HTR-8/SVneo (cell line): ENCODE measurements at places on chromosomes 13 and 19.
A peak's percentile ranks its signal among the peaks of the same experiment; 100 is the strongest.

DNA sequence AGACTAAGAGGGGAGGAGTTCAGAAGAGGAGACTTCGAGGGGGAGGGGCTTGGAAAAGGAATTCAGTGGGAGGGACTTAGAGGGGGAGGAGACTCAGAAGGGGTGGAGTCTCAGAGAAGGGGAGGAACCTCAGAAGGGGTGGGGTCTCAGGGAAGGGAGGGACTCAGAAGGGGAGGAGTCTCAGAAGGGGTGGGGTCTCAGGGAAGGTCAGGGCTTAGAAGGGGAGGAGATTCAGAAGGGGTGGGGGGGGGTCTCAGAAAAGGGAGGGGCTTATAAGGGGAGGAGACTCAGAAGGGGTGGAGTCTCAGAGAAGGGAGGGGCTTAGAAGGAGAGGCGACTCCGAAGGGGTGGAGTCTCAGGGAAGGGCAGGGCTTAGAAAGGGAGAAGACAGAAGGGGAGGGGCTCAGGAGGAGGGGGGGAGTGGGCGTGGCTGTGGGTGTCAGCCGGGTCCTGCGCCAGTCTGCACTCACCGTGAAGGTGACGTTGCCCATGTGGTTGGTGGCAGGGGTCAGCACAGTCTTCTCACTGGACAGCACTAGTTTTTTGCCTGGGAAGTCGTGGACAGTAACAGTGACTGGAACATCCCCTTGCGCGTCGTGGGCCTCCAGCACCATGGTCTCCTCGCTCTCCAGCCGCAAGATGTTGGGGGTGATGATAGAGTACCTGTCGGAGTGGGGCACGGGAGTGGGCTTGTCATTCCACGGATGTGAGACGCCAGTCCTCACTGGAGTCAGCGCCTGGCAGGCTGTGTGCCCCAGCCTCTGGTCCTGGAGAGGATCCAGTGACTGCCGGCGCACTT, 1.5 kb downstream of the C3 start:
- no peak for DNase-seq

DNA sequence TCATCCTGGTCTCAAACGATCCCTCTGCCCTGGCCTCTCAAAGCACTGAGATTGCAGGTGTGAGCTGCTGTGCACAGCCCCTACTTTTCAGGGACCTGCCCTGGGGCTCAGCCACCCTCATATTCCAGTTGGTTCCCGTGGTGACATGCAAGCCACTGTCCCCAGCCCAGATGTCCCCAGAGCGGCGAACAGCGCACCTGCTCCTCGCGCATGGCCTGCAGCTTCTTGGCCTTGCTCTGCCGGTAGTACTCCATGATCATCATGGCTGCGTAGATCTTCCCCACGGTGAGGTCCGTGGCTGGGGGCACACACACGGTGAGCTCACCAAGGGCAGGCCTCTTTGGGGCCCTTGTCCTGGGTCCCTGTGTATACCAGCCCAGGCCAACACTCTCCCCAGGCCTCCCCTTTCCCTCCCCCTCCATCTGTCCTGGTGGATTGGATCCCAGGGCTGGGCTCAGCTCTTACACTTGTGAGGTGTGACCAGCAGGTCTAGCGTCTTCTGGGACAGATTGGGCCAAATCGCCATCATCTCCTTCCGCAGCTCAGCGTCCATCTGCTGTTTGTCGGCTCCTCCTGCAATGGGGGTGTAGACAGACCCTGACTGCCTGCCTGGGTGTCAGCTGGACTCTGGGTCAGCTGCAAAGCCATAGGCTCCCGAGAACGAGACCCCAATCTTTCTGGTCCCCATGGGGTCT, 64.0 kb downstream of the IER2 start:
- no peak for DNase-seq

GRCh38 chr13:43263047-43263446, 239.7 kb downstream of the DNAJC15 start:
- DNase-seq = no peak

DNA sequence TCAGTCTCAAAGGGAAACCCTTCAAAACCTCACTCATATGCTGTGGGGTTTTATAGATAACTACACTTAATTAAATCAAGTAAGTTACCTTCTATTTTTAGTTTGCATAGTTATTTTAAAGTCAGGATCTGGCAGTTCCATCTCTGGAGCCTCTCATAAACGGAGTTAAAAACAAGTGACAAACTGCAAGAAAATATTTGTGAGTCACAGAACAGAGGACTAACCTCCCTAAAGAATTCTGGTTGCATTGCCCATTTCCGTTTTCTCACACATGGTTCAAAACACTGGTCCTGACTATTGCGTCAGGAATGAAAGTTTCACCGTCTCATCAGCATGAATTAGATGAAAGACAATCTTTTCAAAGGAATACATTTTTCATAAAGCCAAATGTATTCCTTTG, 10.6 kb downstream of the RXFP2 start:
- peak; percentile 41 for DNase-seq

- no peak for DNase-seq
Observed at GRCh38 chr19:2488942-2489731, 13.2 kb downstream of the GADD45B start.

DNA sequence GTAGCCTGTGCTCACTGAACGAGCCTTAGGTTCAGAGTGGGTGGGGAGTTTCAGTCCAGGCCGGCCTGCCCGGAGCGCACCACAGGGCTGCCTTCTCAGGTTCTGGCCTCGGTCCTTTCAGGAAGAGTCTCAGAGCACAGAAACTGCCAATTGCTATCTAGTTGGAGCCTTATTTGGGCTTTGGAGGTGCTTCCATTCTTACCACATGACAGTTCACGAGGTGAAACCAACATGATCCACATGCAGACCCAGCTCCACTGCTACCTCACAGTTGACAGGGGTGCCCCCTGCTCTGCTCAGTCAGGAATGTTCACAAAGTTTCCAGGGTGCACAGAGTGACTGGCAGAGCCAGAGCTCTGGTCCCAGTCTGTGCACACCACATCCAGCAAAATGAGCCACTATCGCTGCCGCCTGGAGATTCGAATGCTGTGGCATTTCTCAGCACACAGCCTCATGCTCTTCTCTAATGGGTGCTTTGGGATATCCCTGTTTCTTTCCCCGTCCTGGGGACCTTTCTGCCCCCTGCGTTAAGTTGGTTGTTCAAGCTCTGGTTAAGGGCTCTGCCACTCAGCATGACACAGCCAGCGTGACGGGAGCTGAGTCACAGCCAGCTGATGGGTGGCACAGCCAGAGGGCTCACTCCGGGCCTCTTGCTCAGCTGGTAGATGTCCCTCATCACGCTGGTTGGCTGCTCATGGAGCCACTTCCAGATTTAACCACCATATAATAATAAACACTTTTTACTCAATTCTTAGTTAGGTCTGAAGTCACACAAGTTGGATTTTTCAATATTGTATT, 7.5 kb upstream of the SACS start:
- DNase-seq = no peak

GRCh38 chr19:50569938-50570540, 1.8 kb upstream of the LRRC4B start:
- DNase-seq = no peak

DNA sequence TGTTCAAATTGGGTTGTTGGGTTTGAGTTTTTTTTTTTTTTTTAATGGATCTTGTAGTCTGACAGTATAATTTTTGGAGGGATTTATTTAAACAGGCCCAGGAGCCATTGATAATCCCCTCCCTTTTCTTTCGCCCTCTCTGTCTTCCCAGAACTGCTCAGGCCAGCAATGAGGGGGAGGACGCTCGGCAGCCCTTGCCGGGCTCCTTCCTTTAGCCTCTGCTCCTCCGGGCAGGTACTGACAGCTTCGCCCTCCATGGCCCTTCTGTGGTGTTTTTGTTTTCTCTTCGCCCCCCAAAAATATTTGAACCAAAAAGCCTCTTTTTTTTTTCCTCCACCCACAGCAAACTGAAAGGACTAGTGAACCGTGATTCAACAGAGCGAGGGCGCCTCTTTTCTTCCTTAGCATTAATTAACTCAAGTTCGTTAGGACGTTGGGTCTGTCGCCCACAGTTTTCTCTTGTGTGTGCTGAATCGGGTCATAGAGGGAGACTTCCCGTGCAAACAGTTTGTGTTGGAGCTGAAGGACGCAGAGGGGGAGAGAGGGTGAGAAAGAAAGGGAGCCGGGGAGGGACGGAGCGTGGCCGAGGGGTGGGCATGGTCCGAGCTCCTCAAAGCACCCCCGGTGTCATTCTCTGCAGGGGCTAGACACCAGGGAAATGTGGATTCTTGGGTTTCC, 21.5 kb downstream of the NFIX start:
- DNase-seq = no peak

DNA sequence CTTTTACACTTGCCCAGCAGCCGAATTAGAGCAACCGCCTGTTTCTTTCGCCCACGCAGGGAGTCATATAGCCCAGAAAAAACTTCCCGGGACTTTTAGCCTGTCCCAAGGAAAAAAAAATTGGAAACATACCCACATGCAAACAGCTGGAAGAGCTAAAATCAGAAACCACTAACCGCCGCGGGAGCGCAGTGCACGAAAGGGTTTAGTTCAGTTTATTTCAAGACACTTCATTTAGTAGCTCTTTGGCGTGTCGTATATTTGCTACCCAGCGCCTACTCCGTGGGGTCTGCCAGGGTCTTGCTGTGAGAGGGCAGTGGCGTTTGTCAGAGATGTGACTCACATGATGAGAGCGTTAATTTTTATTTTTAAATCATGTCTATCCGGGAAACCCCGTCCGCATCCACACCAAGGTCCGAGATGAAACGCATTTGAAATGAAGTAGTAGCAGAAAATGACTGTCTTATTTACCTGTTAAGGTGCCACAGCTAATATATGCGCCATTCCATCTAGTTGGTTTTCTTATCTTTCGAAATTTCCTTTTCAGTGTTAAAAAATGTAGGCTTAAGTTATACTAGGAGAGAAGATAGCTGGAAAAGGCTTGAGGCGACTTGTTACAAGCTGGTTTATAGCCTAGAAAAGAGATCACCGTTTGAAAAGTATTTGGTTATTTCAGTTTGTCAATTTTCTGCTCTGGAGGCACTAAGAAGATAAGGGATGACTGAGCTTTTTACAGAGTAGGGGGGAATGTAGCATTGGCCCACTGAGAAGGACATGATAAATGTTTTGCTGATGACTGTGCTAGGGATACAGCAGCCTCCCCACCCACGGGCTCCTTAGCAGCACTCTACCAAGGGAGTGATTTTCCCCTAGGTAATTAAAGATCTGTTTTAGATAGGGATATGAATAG, 1.7 kb downstream of the KLF5 start:
- DNase-seq = peak; percentile 31

GRCh38 chr13:59303433-59303832, 860.3 kb downstream of the DIAPH3 start:
- DNase-seq = no peak

GRCh38 chr13:94198681-94199080, 280.8 kb downstream of the DCT start:
- DNase-seq = no peak

DNA sequence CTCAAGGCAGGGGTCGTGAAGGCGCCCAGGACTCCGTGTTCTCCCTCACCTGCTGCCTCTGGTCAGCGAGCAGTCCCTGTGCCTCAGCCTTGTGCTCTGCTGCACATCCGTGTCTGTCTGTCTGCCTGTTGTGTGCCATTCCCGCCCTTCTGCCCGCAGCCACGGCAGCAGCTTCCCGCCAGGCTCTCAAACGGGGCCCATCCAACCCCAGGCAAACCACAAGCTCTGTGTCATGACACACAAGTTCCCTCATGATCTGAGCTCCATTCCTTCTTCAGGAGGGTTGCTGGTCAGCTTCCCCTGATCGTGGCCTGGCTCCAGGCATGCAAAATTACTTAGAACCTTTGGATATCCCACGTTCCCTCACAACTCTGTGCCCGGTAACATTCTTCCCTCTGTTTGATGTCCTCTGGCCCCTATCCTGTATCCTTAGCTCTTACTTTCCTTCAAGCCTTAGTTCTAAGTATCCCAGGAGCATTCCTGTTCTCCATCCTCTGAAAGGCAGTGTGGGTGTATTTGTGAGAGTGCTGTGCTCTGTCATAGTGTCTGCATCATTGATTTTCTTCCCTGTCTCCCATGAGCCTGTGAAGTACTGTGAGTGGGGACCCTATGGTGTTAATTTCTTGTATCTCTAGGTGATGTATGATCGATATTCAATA, 3.2 kb downstream of the GPR183 start:
- no peak for DNase-seq

- peak; percentile 27 for DNase-seq
Observed at GRCh38 chr13:99614465-99614885, 113.2 kb downstream of the TM9SF2 start.

GRCh38 chr19:14405758-14406644, 13.1 kb downstream of the DDX39A start:
- DNase-seq = peak; percentile 86

DNA sequence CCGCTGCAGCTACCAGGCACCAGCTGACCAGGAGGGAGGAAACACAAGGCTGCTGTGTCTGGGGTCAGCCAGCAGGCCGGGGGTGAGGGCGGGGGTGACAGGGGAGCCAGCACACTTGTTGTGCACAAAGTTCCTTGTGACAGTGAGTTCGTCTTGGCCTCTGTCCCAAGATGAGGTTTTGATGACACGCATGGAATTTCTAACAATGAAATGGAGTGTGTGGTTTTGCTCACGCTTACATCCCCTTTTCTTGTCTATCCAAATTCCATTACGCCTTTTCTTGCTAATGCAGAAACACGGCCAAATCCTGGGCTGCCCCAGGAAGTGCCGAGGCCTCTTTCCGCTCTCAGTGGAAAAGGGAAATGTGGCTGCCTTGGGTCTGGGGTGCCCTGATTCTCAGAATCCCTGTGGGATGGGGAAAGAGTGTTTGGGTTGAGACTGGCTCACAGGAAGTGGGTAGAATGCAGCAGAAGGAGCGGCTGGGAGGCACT, 73.8 kb downstream of the GADD45B start:
- no peak for DNase-seq

GRCh38 chr13:106161146-106161545, 374.3 kb downstream of the EFNB2 start:
- no peak for DNase-seq

- no peak for DNase-seq
Observed at GRCh38 chr13:58955546-58956385, 1208.0 kb downstream of the DIAPH3 start.

- DNase-seq = no peak
Observed at GRCh38 chr13:52775511-52775910, 35.9 kb upstream of the CNMD start.

DNA sequence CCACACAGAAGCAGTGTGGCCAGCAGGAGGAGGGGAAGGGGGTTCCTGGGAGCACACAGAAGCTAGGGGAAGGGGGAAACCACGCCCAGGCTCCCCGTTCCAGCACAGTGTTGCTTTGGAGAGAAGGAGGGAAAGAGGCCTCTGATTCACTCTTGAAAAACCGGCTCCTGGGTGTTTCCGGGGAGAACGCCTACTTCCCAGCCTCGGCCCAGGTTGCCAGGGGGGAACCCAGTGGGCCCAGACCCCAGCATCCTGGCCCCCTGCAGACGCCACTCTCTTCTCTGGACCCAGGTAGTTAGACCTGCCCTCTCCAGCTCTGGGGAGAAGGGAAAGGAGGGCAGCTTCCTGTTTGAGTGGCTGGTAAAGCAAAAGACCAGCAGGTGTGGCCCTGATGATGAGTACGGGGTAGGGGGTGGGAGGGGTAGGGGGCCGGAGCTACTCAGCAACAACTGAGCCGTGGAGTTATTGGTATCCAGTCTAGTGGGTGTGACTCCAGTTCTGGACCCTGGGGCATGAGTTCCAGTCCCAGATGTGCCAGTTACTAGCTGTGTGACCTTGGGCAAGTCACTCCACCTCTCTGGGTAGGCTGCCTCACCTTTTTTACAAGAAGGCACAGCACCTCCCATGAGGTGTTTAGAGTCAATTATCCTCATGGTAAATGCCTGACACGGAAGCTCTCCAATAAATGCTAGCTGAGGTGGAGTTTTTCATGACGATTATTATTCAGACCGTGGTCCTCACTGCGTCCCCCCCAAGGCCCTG, 836 bp downstream of the GIPC1 start:
- DNase-seq = no peak
